ENCODE measurements at places on chromosomes 7 and 10.

GRCh38 chr7:129644634-129645230 is 33.2 kb downstream of the NRF1 start:
- DNase-seq: peak; percentile 39

- no peak for DNase-seq
These were observed 42.9 kb upstream of the SYPL1 start for GRCh38 chr7:106155027-106155426.

DNA sequence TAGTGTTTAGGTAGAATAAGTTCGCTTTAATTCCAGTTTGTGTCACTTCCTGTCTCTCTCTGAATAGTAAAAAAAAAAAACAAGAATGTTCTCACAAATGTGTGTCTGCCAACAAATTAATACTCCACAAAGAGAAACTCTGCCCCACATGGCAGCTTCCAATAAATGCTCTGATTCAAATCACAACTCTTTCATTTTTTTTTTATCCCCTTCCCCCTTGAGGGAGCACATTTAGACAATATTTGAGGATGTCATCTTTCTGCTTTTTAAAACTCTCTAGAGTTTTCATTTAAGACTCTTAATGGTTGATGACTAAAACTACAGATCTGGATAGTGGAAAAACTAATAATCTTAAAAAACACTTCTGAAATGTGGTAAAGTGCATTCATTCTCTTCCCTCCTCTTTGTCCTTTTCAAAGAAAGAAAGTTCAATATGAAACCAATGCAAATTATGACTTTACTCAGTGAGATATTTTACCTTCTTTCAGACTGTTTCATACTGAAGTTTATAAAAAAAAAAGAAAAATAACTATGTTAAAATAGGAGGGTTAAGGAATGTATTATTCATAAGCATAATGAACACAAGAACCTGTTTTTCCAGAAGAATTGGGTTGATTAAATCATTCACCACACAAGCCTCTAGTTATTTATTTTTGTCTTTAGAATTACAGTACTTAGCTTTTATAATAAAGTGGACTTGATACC is 42.3 kb downstream of the ARID5B start:
- peak; percentile 32 for DNase-seq

DNA sequence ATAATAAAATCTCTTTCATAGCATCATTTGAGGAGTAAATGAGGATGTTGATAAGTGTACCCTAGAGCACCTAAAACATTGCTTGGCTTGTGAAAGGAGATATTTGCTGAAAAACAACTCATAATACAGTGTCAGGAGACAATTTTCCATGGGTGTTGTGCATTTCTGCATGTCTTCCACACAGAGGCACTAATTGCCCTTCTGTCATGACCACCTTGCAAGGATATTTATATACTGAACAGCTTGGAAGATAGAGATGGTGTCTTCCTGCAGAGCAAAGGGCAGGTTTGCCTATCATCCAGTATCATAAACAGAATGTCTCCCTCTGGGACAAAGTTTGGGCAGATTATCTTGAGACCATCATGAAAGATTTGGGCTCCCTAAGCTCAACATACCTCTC is 495.2 kb upstream of the LRRN3 start:
- DNase-seq: no peak

GRCh38 chr10:97574374-97575126 is 2.0 kb downstream of the ANKRD2 start:
- DNase-seq: no peak

DNA sequence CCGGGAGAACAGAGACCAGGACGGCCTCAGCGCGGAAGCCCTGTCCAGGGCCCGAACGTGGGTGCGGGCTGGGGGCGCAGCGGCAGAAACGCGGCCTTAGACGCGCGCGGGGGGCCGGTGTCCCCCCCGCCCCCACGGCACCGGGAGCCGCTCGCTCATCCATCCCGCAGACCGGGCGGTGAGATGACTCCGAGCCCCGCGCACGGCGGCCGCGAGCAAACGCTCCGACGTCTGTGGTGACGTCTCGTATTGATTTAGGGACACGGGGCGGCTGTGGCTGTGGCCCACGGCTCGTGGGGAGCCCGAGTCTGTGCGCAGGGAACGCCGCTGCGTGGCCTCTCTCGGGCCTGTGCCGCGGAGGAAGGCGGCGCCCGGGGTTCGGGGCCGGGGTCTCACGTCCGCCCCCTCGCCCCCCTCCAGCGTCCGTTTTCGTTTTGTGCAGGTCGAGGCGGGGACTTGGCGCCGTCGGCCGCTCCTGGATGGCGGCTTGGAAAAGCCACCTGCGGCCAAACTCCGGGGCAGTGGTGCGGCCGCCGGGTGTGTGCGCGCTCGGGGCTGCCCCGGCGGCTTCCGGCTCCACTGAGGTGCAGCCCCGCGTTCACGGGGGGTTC is 1.0 kb upstream of the NKX6-2 start:
- no peak for DNase-seq

GRCh38 chr7:360454-361100 is 70.6 kb downstream of the FOXL3 start:
- DNase-seq: no peak

GRCh38 chr7:151963895-151964870 is 7.9 kb downstream of the GALNTL5 start:
- no peak for DNase-seq

DNA sequence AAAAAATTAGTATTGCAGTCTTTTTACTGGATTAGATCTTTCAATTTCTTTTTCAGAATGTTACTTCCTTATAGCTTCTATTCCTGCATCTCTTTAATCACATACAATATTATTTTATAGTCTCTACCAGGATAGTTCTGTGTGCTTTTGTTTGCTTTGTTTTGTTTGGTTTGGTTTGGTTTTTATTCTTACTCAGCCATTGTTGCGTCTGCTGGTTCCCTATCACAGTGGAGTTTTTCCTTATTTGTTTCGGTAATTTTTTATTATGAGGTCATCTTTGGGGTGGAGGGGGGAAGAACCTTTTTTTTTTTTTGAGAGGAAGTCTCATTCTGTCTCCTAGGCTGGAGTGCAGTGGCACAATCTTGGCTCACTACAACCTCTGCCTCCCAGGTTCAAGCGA is 9.0 kb upstream of the BAIAP2L1 start:
- no peak for DNase-seq

GRCh38 chr10:110481919-110482318 is 15.8 kb upstream of the DUSP5 start:
- no peak for DNase-seq

DNA sequence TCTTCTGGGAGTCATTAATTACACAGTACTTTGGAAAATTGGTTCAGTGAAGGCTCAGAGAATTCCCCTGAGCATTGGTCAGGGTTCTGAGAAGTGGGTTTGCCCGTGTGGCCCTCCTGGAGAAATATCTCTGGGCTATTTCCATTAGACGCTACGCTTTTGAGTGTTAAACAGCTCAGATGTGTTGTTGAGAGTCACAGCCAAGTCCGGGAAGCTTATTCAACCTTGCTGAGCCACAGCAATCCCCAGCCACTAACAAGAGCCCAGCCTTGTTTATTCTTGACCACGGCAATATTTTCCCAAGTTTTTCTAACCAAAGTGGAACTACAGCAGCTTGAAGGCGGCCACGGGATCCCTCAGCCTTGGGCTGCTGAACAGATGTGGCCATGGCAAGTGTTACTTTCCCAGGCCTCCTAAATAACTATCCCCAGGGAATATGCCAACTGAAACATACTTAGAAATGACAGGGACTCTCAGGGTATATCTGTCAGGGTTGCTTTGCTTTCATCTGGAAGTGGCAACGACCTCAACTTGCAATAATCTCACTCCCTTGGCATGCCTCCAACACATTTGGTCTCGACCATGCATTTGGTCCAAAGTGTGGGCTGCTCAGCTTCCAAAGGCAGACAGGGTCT is 214.7 kb downstream of the EMX2 start:
- DNase-seq: no peak

GRCh38 chr7:141178486-141179135 is 104.7 kb downstream of the TMEM178B start:
- no peak for DNase-seq

GRCh38 chr10:60825520-60825919 is 47.2 kb downstream of the CDK1 start:
- DNase-seq: no peak

DNA sequence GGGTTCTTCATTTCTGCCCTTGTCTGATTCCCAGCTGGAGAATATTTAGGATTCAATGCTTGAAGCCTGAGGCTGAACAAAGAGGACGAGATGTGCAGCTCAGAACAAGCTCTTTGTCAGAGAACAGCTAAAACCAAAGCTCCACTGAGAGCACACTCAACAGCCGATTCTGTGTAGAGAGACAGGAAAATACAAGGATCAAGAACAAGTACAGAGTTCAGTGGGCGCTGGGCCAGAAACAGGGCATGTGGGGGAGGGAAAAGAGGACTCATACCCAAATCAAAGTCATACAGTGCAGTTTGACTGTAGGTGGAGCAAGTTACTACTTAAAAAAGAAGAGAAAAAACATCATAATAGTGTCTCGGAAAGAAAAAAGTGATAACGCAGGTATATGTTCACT is at the start of gene AGMO:
Gene AGMO (minus strand): TSS at position 181 of the 400 bp plus-strand sequence.
- DNase-seq: peak; percentile 71

DNA sequence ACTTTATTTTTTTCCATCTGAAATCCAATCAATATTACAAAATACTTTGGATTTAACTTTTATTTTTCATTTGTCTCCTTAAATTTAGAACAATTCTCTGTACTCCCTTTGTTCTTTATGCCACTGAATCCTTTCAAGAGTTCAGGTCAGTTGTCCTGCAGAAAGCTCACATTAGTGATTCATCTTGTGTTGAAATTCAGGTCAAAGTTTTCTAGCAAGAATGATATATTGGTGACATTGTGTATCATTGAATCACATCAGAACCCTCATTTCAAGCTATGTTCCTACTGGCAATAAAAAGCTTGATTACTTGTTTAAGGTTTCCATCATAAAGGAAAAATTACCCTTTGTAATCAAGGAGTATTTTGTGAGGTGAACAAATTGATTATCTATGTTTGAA is 378.8 kb upstream of the STEAP1 start:
- no peak for DNase-seq

DNA sequence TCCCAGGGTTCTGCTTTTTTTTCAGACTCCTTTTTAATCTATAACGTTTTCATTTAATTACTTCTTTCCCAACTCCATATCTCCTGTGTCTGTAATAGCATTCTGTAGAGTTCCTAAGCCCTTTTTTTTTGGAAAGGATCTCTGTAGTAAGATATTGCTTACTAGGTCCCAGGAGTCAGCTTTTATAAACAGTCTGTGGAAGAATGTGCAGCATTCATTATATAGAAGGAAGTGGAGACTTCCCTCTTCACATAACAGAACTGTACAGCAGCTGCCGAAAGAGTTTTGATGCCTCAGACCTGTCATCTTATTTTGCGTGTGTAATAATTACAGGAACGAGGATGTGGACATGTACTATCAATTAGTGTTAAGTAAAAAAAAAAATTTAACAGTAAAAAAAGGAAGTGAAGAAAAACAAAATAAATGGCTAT is 7.4 kb upstream of the STEAP4 start:
- no peak for DNase-seq

DNA sequence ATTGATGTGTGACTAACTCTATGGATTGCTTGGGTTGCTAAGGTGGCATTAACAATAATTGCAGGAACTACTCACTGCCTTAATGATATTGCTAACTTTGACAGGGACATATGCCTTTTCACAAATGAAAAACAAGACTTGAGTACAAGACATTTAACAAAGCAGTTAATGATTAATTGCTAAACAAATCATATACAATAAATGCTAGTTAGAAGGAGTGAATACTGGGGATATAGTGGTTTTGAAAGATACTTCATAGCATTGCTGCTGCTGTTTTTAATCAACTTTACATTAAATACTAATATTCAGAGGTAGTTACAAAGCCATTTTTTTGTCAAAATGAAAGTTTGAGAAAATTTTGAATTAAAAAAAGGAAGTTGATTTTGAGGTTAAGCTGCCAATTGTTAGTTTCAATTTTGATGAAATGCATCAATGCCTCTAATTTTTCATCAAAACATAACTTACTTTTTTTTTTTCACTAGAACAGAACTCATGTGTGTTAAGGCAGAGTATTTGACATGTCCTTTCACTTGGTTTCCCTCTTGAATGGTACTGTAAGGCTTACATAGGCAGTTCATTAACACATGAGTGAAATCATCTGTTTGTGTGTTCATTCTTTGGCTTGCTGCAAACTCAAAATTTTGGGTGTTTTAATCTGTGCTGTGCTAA is 106.2 kb upstream of the SEMA3D start:
- no peak for DNase-seq

GRCh38 chr10:98610301-98610700 is 163.6 kb upstream of the HPS1 start:
- no peak for DNase-seq

DNA sequence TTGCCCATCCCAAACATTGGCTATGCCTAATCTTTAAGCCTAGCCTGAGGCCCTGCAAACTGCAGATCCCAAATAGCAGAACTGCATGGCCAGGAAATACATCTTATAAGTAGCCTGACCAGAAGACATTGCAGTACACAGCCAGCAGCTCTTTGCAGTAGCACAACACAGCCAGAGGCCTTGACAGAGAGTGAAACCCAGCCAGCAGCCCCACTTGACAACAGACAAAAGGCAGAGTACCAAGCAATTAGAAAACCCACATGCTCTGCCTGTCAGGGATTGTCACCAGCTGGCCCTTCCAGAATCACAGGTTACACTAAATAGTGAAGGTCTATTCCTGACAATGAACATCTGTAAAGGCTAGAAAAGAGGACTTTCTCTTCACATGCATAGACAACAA is 242.8 kb upstream of the TMEM72 start:
- no peak for DNase-seq

DNA sequence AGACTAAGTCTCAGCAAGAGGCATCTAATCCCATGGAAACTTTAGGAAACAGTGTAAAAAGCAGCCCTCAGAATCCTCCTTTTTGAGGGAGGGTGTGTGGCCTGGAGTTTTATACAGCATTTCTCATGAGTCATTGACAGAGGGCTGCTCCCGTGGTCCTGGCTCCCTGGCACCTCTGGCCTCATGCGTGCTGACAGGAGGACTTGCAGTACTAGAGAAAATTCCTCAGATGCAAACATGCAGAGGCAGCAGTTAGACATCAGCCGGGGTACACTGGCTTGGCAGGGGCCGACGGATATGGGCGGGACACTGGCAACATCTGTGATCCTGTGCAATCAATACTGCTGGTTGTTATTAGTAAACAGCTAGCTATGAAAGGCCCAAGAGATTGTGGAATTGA is 925.1 kb upstream of the CELF2 start:
- no peak for DNase-seq

GRCh38 chr10:1638889-1639419 is 98.4 kb downstream of the ADARB2 start:
- no peak for DNase-seq

DNA sequence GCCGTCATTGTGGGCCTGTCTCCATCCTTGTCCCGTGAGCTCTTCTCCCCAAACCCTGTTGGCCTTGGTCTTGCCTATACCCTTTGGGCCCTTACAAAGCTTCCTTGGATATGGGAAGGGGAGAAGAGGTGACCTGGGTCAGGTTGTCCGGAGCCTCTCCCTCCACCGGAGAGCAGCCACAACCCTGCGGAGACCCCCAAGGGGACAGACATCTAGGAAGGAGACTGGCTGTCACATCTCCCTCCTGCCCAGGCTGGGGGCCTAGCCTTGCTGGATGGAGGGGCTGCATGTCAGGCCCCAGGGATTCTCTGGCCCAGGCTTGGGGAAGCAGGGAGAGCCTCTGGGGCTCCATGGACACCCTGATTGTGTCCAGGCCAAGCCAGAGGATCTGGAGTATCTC is 11.8 kb downstream of the NACAD start:
- no peak for DNase-seq

- no peak for DNase-seq
These were observed 94.7 kb upstream of the LYZL2 start for GRCh38 chr10:30724296-30724695.

GRCh38 chr7:1691601-1692514 is 21.8 kb downstream of the ELFN1 start:
- no peak for DNase-seq
